ENCODE measurements at places on chromosomes 1 and 21.

GRCh38 chr21:36059823-36060158 lies 535 bp downstream of the SETD4 start:
- no peak for DNase-seq

GRCh38 chr1:212979340-212980122 lies 29.2 kb downstream of the VASH2 start:
- DNase-seq: no peak

DNA sequence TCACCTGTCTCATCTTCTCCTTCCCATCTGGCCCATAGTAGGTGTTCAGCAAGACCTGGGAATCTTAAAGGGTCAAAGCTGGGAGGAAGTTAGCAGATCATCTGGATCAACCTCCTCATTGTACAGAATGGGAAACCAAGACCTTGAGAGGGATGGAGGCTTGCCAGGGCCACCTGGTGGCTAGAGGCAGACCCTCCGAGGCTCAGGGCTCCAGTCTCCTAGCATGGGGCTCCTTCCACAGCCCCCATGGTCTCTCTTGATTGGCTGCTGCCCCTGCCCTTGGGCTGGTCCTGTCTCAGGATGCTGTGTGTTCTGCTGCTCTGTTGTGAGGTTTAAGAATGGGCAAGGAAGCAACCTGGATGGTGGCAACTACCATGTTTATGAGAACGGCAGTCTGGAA lies 68.7 kb upstream of the CNTN2 start:
- no peak for DNase-seq

DNA sequence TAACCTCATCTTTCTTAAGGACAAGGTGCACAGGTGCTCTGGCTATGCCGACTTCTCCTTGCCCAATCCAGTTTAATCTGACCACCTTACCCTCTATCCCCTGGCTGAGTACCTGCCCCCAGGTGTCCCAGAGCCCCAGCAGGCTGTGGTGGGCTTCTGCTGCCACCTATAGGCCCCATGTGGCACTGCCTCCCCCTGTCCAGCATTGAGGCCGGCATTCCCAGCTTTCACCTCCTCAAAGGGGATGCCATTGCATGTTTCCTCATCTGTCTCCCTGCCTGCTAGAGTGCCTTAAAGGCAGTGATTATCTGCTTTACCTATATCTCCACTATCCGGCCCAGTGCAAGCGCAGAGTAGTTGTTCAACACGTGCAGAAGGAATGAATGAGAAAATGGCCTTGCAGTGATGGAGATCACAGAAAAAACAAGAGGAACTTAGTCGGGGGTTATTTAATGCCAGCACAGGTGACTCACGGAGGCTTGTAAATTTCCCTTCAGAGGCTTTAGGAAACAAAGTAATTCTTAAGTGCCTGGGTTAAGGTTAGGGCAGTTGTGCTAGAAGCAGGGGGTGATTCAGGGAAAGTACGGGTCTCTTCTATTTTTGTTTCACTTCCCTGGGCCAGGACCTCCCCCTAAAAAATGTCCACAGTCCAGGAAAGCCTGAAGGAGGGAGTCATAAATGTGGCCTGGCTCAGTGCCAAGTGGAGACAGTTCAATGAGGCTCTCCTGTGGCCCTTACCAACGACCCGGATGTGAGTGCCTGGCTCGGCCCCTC lies 131.8 kb upstream of the NGF start:
- no peak for DNase-seq

- no peak for DNase-seq
These were observed 32.8 kb downstream of the PTAFR start for GRCh38 chr1:28143496-28144202.

DNA sequence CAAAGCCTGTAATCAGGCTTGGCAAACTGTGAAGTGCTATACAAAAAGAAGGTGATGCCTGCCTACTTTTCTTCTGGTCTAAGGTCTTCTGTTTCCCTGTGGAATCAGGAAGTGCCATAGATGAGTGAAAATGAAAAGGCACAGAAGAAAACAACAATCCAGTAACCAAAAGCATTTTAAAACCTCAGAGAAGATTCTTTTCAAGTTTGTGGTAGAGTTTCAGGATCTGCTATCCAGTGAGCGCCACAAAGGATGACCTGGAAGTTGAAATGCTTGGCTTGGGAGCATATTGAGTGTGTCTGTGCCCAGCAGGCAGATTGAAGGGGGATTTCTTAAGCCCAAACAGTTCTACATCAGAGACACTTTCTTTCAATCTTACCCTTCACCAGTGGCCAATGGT lies 272.2 kb downstream of the PAPPA2 start:
- DNase-seq: no peak

DNA sequence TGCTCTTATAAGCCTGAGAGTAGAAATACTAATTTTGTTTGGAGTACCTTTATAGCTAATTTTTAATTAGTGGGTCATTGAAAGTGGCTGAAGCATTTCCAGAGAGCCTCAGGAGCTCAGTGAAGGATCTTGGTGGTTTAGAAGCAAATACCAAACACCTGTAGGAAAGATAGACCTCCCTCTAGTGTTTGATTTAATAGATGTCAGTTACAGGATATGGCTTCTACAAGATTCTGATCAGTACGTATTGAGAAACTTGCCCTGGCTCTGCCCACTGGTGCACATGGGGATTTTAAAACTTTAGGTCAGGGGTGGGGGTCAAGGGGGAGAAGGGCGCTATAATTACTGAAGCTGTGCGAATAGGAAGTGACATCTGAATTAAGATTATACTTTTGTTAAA lies 122.2 kb downstream of the POU2F1 start:
- DNase-seq: no peak

GRCh38 chr1:48495166-48495565 lies 23.2 kb upstream of the SPATA6 start:
- DNase-seq: no peak

DNA sequence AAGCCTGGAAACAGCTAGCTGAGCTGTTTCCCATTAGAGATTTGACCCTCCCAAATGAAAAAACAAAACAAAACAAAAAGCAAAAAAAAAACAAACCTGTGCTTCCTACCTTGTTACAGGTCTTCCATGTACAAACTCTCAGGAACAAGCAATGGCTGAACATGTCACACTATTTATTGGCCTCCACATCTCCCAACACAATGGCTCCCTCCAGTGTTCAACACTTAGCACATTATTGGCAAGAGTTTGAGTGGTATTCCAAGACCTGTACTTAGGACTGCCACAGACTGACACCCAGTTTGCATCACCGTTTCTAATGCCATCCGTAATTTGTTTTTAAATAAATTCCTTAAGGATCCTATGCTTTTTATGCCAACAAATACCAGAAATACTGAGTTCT lies 195.0 kb upstream of the OLFM3 start:
- DNase-seq: no peak

DNA sequence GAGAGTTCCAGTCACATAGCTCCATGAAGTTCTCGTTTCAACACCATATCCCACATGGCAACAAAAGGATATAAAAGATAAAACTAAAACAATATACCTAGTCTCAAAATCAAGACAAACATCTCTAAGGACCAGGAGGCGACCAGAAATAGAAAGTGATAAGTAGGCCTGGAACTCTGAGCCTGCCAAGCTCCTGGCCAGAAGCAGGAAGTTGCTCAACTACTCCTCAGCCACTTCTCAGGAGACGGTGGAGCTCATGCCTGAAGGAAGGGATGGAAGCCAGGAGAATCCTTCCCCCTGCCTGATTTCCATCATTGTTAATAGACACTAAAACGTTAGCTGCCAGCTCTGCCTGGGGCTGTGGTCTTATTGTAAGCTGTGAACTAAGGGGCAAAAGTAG lies 94.7 kb downstream of the DISP1 start:
- DNase-seq: no peak

GRCh38 chr1:51336004-51336403 lies 5.6 kb upstream of the TTC39A start:
- DNase-seq: no peak

- no peak for DNase-seq
These were observed 35.3 kb downstream of the UMODL1 start for GRCh38 chr21:42106425-42106824.

DNA sequence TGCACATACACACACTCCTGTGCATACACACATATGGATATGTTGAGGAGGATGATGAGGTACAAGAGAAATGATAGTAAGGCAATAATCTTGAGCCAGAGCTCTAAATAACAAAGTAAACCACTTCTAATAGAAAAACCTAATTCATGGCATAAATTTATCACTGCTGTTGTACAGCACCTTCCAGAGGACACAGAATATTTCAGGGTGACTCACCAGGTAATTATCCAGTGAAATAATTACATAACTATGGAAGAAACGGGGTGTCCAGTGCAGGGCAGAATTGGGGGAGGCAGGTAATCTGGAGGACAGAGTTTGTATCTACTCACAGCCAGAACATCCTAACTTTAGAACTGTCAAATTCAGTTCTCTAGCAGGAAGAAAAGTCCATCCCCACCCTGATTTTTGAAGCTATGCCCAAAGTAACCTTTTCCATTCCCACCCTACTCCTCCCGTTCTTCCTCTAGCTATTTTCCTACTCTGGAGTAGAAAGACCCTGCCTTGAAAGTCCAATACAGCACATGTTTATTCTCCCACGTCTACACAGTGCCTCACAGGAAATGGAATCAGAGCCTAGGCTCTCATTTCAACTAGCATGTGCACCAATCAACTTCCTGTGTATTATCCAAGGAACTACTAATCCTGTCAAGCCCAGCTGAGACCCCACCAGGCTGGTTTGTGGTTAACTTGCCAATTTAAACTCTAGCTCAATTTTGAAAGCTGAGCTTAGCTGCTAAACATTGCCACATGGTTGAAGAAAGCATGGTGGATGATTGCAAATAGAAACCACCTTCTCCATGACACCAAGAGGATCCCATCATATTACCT lies 96.6 kb downstream of the PTPN14 start:
- no peak for DNase-seq

DNA sequence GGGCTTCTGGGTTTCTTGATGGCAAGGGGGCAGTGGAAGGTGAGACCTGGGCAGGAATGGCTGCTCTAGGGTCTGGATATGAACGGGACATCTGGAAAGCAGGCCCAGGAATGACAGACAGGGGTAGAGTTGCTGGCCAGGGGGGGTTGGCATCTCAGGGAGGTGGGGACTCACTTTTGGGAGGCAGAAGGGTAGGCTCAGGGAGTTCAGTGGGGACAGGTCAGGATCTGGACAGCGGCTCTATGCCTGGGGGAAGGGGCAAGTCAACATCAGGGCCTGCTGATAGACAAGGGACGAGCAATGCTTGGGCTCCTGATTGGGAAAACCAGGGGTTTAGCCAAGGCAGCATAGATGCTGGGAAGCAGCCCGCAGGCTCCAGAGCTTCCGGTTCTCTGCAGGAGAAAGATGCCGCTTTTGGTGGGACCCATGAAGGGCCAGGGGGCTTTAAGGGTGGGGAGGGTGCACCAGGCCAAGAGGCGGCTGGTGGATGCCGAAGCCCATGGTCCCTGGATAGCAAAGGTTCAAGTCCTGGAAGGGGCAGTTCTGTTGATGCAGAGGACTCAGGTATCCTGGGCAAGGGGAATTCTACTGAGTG lies 21.9 kb downstream of the IGFN1 start:
- DNase-seq: no peak

DNA sequence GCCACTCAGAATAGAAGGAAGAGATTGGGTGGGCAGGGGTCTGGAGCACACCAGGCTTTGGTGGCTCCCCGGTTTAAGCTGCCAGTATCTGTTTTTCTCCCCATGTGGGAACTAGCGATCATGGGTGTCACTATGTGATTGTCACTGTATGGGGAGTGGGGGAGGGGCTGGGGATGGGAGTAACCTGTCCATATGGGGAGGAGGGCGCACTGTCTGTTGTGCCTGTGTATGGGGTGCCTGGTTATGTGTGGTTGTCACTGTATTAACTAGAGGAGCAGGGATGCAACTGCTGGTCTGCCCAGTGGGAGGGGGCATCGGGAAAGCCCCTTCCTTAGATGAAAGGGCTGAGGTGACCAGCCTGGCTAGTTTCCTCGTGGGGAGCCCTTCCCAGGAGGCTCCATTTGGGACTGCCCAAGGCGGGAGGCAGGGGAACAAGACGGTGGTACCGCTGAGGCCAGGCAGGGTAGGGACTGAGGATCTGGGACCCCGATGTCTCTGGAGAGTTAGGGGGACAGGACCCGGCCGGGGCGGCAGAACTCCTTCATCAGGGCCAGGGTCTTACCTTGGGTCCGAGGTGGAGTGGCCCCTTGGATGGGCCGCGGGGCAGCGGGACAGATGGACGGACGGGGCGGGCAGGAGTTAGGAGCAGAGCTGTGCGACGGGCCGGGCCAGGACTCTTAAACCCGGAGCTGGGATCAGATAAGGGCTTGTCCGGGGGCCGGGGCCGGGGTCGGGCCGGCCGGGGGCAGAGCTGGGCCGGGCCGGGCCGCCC lies at the start of gene KCNJ10:
KCNJ10 (minus strand) TSS at position 701 of the 772 bp plus-strand sequence. CDS start 27,628 bp downstream, outside the sequence.
- no peak for DNase-seq

GRCh38 chr1:211601982-211602670 lies 23.2 kb upstream of the SLC30A1 start:
- no peak for DNase-seq

GRCh38 chr1:119829625-119830024 lies 18.4 kb upstream of the REG4 start:
- DNase-seq: no peak

DNA sequence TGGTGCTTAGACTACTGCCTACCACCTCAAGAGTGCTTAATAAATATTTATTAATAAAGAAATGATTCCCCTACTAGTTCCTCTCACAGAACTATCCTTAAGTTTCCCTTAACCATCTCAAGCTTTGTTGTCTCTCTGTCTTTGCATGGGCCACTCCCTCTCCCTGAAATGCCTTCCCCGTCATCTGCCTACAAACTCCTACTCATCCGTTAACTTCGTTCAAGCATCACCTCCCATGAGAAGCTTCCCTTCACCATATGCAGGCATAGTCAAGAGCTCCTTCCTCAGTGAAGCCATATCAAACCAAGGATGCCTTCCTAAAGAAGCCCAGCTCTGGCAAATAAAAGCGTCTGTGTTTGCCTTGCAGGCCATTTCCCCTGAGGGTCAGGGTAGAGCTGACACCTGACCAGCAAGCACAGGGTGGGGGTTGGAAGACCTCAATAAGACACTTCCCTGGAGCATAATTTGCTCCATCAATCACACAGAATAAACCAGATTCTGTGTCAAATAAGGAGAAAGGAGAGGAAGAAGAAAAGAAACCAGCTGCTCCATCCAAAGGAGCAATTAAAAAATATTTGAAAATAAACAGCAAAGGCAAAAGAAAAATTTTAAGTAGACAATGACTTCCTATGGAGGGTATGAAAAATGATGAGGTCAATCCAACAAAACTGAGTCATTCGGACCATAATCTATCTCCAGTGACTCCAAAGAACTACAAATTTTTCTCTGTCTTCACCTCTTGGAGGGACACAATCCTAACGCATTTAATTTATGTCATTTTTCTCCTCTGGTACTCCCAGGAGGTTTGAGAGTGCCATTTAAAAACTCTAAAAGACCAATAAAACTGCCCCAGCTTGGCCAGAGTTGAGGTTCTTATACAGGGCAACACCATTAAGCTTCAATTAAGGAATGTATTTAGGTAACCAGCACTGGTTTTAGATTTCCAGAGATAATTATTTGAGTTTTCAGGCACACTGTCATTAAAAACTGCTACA lies 303.6 kb downstream of the KCNH1 start:
- DNase-seq: no peak

All from occipital lobe (tissue), 3 donors.